ENCODE measurements at places on chromosomes 1 and 21. TPM values are rescaled to one million over a fixed set of nuclear protein-coding genes. Genes with fewer than 3 reads are reported as not detected.

DNA sequence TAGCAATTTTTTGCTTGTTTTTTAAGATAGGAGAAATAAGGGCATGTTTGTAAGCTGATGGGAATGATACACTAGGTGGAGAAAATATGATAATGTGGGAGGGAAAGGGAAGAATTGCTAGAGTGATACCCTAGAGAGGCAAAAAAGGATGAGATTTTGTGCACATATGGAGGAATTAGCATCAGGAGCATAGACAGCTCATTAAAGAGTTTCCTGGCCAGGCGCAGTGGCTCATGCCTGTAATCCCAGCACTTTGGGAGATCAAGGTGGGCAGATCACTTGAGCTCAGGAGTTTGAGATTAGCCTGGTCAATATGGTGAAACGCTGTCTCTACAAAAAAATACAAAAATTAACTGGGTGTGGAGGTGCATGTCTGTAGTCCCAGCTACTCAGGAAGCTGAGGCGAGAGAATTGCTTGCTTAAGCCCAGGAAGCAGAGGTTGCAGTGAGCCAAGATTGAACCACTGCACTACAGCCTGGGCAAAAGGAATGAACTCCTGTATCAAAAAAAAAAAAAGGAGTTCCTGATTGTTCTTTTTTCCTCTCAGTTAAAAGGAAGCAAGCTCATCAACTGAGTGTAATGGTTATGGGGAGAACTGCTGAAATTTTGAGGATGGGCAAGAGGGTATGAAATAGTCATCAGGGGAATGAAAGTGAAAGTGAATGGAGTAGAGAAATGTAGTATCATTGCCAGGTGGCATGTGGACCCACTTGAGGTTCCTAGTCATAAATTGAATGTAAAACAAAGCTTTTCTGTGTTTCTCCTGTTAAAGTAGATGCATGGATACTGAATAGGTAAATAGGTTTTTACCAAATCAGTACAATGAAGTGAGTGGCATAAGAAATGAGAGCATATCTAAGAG, 35.5 kb downstream of the SH3GLB1 start:
- no peak for DNase-seq

DNA sequence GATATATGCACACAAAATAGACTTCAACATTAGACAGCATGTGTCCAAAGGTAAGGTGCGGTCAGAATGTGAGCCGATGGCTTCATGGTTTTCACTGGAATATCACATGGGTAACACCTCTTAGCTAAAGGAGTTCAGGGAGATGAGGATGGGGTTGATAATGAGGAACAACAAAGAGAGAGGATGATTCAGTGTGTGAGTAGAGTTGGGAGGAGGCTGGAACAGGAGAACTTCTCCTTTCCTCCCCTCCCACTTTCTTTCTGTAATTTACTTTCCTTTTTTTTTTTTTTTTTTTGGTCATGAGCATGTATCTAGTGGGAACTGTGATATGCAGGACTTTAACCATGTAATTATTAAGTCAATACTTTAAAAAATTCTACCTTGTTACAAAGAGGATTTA, 99.4 kb downstream of the FASLG start:
- no peak for DNase-seq

TRNP1 gene
- polyA plus RNA-seq: 6.3 TPM

OR6K3 gene
- polyA plus RNA-seq: 0.10 TPM

LAMB3 gene
- 1.8 TPM for polyA plus RNA-seq
